Caudate nucleus (tissue), 63 donors: ENCODE measurements at places on chromosomes 5 and 9.

DNA sequence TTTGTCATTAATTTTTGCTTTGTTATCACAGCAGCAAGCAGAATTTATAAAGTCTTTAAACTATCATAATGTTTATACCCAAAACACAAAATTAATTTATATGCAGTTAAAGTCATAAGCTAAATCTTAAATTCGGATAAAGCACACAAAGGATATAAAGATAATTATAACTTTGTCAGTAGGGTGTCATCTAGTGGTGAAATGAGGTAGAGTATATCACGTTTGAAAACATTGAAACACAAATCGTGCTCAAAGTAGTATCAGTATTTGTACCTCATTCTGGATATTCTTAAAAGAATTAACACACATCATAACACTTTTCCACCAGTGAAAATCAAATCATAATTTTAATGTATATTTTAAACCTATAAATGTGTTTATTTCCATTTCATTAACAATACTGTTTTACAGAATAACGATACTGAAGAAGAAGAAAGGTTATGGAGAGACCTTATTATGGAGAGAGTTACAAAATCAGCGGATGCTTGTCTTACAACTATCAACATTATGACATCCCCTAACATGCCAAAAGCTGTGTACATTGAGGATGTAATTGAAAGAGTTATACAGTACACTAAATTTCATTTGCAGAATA is 129.5 kb downstream of the NIPBL start:
- DNase-seq: no peak

DNA sequence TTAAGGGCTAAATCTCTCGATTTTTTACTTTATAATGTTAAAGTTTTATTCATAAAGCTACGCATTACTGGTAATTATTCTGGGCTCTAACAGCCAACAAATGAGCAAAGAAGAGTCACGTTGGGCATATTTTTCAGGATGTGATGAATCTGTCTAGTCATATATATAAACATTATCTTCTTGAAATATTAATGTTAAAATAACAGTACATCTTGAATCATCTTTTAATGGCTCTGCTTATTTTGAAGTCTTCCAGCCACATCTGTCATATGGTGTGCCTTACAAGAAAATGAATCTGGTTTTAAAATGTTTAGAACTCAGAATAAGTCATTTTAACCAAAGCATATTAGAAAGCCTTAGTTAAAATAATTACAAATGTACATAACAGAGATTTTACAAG is 96.9 kb downstream of the CWC27 start:
- DNase-seq: no peak

GRCh38 chr5:109848130-109848529 is 158.4 kb downstream of the MAN2A1 start:
- no peak for DNase-seq

DNA sequence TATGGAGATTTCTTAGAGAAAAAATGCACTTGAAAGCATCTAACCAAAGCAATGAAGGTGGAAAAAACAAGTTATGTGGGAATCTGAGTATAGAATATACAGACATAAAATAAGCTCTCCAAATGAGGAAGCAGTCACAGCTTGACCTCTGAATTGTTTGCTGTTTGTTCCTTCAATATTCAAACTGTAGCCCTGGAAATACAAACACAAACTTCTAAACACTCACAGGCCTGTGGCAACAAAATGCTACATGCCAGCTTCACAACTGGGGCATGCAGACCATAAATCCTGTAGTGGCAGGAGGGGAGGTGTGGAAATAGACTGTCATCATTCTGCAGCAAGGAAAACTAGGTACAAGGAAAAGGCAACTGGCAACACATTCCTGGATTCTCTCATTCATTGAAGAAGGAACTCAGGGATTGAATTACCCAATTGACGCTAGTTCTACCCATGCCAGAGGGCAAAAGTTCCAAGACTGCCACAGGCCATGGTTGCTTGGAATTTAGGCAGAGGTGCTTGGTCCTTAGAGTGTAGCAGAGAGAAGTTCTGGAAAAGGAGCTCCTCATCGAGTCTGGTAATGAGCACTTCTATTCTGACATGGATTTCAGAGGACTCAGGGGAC is 349.6 kb downstream of the PDE4D start:
- no peak for DNase-seq

- no peak for DNase-seq
These were observed 17.6 kb downstream of the NSUN2 start for GRCh38 chr5:6615034-6615815.

- no peak for DNase-seq
These were observed 328.2 kb downstream of the TUSC1 start for GRCh38 chr9:25350011-25350410.

GRCh38 chr9:120855827-120856670 is 13.3 kb upstream of the PSMD5 start:
- no peak for DNase-seq

- no peak for DNase-seq
These were observed 131.5 kb downstream of the ADAMTS19 start for GRCh38 chr5:129591508-129592160.

GRCh38 chr5:111626473-111627148 is 114.3 kb upstream of the STARD4 start:
- DNase-seq: no peak

DNA sequence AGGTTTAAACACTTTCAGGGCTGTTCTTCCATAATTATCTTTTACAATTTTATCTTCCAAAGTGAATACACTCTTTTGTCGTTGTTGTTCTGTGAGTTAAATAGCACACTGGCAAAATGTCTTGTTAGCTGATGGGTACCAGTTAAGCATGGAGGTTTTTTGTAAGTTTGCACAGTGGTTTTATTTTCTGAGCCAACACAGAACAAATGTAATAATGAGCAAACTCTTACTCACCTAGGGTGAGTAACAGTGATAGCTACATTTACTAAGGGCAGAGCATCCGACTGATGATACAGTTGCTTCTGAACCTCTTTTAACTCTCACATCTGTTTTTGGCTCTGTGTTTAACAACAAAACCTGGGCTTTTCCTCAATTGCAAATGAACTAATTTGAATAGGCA is 103.2 kb downstream of the CTNND2 start:
- no peak for DNase-seq

GRCh38 chr5:61887271-61887670 is 418.7 kb upstream of the KIF2A start:
- DNase-seq: no peak

- no peak for DNase-seq
These were observed 104.5 kb downstream of the STK32A start for GRCh38 chr5:147339313-147339712.

DNA sequence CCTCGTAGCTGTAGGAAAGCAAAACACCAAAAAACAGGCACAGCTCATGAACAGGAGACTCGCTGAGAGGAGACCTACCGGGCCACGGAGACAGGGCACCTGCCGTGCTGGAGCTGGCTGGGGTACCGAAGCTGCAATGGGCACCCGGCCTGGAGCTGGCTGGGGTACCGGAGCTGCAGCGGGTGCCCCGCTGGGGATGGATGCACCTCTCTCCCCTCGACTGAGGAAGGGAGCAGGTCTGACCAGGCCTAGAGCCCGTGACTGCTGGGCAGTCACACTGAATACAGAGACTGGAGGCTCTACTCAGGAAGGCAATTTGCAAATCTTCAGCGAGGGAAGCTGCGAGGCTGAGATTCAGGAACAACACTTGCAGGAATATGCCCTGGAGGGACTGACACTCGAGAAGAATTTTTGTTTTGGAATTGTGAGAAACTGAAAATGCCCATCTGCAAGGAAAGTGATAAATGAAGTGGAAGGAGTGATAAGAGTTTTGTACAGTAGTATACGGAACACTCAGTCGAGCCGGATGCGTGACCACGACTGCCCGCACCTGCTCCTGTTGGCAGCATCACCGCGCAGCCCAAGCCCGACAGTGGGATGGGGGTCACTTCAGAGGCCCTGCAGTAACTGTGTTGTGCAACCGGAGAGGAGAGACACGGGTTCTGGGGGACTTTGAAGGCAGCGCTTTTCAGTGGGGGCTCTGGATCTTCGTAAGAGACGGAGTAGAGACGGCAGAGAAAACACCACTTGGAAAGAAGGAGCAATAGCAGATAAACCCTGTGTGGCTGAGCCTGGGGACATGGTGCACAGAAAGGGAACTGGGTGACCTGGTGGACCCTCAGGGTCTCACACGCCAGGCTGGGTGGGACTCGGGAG is 27.9 kb upstream of the LPCAT1 start:
- no peak for DNase-seq

- DNase-seq: no peak
These were observed 43.4 kb downstream of the OSTF1 start for GRCh38 chr9:75131700-75132099.

DNA sequence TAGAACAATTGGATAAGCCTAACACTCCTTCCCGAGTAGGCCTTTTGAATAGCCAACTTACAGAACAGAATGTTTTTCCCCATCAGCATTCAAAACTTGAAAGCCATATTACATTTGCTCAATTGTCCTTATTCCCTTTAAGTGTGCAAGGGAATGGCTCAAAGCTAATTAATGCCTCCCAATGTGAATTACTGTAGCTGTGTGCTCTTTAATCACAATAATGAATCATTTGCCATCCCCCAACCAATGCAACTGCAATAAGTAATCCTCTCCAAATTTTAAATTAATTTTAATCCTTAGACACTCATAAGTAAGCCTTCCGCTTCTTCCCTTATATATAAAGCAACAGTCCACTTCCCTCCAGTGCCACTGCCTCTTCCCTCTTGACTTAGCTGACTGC is 115.9 kb downstream of the DROSHA start:
- DNase-seq: no peak

DNA sequence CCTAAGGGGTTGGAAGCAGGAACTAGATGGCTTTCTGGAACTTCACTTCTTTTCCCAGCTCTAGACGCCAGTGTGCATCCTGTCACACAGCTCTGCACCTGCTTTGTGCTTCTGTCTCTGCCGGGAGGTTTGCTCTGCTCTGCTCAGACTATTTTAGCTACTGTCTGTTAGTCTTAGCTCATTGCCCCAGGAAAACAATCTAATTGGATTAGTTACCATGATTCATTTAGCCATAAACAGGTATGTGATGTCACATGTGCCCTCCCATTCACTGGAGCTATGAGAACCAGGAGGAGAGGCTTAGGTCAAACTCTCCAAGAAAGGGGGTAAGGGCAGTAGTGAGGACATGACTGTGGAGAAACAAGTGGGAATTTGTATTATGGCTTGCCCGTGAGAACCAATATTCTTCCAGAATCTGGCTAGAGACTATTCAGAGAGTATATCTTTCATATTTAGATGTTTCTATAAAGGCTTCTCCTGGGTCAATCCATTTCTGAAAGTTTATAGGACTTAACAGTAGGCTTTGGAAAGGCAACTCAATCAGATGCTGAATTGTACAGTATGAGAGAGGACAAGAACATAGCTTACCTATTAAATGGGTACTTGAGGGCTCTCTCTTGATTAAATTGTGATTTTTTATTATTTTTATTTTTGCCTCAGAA is 22.4 kb upstream of the NREP start:
- DNase-seq: no peak

- DNase-seq: no peak
These were observed 24.4 kb downstream of the TMEM245 start for GRCh38 chr9:109095321-109095720.

- no peak for DNase-seq
These were observed 69.5 kb downstream of the ERP44 start for GRCh38 chr9:100029251-100029650.

GRCh38 chr5:141992349-141992963 is 20.4 kb downstream of the GNPDA1 start:
- DNase-seq: no peak

- peak; percentile 44 for DNase-seq
These were observed at the start of gene GABBR2 for GRCh38 chr9:98708933-98709911. TSS of gene GABBR2 (minus strand) at chr9:98708935. CDS start at chr9:98708737, 198 bp downstream.

GRCh38 chr5:2213121-2213730 is 330.5 kb upstream of the IRX4 start:
- no peak for DNase-seq

DNA sequence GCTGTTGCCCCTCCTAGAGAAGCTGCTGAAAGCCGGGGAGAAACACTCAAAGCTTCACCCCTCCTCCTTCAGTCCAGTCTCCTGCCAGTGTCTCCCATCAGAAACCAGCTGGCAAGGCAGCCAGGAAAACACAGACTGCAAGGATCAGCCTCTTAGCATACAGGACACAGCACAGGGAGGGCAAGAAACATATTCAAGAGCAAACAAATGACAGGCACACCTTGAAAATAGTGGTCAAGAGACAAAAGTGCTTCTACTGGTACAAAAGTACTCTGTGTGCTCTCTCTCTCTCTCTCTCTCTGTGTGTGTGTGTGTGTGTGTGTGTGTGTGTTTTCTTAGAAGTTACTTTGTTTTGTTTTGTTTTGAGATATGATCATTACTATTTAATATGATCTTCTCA is 227.2 kb downstream of the RAB3C start:
- DNase-seq: no peak

GRCh38 chr9:35229066-35229778 is 67.4 kb downstream of the UNC13B start:
- no peak for DNase-seq

GRCh38 chr9:115986508-115986907 is 167.1 kb upstream of the PAPPA start:
- DNase-seq: no peak

- DNase-seq: no peak
These were observed 83.0 kb downstream of the GABBR2 start for GRCh38 chr9:98625728-98626127.

- DNase-seq: no peak
These were observed 31.9 kb upstream of the C5orf24 start for GRCh38 chr5:134813827-134814226.

DNA sequence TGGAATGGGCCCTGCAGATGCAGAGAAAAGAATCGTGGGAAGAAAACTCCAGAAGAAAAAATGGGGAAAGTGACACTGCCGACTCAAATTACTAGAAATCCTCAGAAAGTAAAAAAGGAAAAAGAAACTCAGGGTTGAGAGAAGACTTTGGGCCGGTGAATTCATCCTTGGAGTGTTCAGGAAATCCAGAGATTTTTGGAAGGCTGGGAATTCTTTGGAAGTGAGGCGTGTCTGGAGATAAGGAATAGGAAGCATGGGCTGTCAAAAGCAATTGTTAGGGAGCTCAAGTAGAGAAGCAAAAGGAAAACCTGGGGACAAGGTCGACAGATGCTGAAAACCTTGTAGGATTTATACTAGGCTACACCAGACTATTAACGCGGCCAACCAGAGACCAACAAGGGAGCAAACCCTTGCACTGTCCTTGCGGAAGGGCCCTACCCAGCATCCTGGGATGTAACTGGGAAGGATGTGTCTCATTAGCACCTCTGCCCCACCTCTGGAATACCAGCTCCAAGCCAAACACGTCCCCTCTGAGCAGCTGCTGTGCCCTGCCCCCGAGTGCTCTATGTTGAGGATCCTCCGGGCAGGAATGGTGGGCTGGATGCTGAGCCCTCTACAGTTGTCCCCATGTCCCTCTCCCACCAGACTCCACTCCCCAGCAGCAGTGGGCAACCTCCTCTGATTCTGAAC is 11.6 kb downstream of the DAB2IP start:
- DNase-seq: no peak

DNA sequence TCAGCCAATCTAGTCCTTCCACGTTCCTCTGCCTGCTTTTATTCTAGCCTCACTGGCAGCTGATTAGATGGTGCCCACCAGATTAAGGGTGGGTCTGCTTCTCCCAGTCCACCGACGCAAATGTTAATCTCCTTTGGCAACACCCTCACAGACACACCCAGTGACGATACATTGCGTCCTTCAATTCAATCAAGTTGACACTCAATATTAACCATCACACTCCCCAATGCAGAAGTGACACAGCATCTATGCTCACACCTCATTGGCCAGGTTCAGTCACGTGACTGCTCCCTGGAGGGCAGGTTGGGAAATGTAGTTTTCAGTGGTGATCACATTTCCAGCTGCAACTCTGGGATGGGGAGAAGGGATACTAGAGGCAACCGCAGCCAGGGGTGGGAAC is 13.0 kb downstream of the SUSD3 start:
- DNase-seq: no peak

- DNase-seq: no peak
These were observed 53.9 kb upstream of the EFNA5 start for GRCh38 chr5:107724642-107725041.
